Left ventricle myocardium inferior (tissue), 1 donor: ENCODE measurements at places on chromosomes 1 and 21. TPM values are rescaled to one million over a fixed set of nuclear protein-coding genes. Genes with fewer than 3 reads are reported as not detected.

PNRC2 gene
- total RNA-seq = 92.3 TPM

GPX7 gene
- 5.2 TPM for total RNA-seq

SYT6 gene
- not detected for total RNA-seq

CRYBG2 gene
- total RNA-seq = not detected

DNA sequence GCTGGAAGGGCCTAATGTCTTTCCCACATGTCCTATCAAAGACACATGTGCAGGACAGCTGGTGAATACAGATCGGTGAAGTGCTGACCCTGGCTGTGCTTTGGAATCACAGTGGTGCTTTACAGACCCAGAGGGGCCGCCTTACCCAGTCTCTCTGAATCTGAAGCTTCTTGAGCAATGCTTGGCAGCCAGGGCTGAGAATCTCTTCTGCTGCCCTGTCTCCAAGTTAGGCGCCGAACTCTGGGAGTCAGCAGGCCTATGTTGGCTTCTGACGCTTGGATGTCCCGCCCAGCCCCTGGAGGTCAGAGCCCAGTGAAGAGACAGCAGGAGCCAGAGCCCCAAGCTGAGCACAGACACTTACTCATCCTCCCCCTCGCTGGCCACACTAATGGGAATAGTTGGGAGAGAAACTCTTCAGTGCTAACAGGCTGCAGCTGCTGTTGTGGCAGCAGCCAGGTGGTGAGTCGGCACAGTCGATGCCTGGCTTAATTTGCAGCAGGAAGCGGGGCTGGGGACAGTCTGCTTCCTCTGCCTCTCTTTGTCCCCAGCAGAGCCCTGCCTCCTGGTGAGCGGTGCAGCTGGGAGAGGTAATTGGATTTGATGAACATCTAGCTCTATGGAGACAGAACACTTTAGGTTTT, 68.1 kb downstream of the URB2 start:
- DNase-seq = peak; percentile 83
- peaks cover 26% of the 10 kb centered on the region for H3K4me1 ChIP-seq
- H3K4me3 ChIP-seq = no peak overlapping the region

DNA sequence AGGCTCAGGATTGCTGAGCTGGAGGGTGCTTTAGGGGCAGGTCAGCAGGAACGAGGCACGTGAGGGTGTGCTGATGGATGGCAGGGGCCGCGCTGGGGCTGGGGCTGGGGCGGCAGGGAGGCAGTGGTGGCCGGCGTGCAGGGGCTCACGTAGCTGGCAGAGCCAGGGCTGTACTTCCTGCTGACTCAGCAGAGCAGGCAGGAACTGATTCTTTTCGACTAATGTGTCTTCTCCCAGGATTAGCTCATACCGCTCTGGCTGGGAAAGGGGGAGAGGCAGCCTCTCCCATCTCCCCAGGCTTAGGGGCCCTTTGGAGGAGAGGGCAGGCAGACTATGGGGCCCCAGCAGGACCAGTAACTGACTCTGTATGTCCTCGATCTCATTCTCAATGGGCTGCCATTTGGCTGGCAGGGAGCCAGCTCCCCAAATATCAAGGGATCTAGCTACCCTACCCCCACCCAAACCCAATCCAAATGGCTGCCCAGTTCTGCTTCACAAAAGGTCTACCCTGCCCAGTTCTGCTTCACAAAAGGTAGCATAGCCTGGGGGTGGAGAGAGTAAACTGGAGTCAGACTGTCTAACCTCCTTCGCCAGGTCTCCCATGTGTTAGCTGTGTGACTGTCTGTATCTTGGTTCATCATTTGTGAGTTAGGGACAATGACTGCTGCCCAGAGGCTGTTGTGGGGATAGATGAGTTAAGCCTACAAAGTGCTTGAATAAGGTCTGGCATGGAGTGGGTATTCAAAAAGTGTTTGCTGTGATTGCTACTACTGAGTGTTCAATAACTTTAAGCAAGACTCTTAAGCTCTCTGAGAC, 100.1 kb upstream of the SLC2A1 start:
- no peak for DNase-seq
- no peak overlapping the region for H3K27ac ChIP-seq
- H3K4me3 ChIP-seq = no peak overlapping the region
- peaks cover 12% of the 10 kb centered on the region for H3K4me1 ChIP-seq
- no peaks in the 10 kb centered on the region for H3K36me3 ChIP-seq

- H3K36me3 ChIP-seq = peaks cover 47% of the 10 kb centered on the region
- DNase-seq = no peak
- H3K4me3 ChIP-seq = no peak overlapping the region
- no peaks in the 10 kb centered on the region for H3K4me1 ChIP-seq
- no peaks in the 10 kb centered on the region for H3K27me3 ChIP-seq
Measured at GRCh38 chr1:220250681-220251080, 21.6 kb downstream of the RAB3GAP2 start.

GRCh38 chr1:147622731-147623130, 47.6 kb downstream of the ACP6 start:
- no peak overlapping the region for H3K27ac ChIP-seq
- H3K4me1 ChIP-seq = no peaks in the 10 kb centered on the region
- H3K36me3 ChIP-seq = peaks cover 65% of the 10 kb centered on the region
- no peaks in the 10 kb centered on the region for H3K27me3 ChIP-seq
- H3K4me3 ChIP-seq = no peak overlapping the region
